AG09319 (cell line): ENCODE measurements at places on chromosomes 16 and 17.

- DNase-seq = peak; percentile 90
Observed at GRCh38 chr16:86854058-86854621, 275.8 kb downstream of the FOXL1 start.

DNA sequence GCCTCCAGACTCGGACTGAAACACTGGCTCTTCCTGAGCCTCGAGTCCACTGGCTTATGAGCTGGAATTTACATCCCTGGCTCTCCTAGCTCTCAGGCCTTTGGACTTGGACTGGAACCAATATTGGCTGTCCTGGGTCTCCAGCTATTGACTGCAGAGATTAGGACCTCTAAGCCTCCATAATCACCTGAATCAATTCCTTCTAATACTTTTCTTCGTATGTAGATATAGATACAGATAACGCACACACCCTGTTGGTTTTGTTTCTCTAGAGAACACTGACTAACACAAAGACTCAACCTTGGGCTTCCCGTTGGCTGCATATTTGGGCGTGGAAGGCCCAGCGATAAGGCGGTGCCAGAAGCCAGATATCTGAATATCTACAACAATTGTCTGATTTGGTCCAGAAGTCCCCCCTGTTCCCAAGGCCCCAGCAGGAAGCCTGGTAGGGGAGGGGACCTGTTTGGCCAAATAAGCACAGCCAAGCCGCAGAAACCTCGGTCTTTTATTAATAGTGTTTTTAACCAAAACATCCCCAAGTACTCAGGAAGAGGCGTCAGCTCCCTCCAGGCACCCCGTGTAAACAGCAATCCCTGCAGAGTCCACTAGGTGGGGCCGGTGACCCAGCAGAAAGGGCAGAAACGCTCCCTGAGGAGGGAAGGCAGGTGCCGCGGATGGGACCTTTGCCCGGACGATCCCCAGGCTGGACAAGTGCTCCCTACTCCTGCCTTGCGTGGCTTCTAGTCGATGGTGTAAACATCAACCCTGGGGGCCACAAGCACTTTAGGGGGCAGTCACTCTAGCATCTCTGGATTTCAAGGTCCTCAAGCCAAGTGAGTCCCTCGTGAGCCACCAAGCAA is 57.0 kb downstream of the ABR start:
- DNase-seq = no peak

- DNase-seq = no peak
Observed at GRCh38 chr17:17380145-17380925, 77.2 kb downstream of the NT5M start.

GRCh38 chr16:23950291-23950894 is 114.6 kb downstream of the PRKCB start:
- DNase-seq = no peak

- DNase-seq = no peak
Observed at GRCh38 chr17:73584049-73584448, 60.2 kb downstream of the SDK2 start.

- DNase-seq = no peak
Observed at GRCh38 chr16:81626181-81626674, 152.9 kb upstream of the PLCG2 start.

GRCh38 chr17:41340494-41340893 is 10.1 kb downstream of the KRT33A start:
- no peak for DNase-seq

DNA sequence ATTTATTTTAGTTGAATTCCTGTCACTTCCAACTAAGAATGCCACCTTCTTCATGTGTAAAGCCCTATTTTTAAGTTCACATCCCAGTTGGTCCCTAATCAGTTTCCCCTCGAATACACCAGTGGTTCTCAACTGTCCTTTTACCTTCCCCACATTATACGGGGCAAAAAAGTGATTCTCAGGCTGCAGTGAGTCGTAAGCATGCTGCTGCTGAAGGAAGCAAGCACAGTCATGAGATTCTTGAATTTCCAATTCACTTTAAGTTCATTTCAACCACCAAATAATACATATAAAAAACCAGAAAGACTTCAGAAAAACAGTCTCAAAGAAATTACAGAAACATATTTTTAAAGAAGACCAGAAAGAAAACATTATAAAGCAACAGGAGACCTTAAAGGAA is 47.9 kb downstream of the UBE2G1 start:
- no peak for DNase-seq

DNA sequence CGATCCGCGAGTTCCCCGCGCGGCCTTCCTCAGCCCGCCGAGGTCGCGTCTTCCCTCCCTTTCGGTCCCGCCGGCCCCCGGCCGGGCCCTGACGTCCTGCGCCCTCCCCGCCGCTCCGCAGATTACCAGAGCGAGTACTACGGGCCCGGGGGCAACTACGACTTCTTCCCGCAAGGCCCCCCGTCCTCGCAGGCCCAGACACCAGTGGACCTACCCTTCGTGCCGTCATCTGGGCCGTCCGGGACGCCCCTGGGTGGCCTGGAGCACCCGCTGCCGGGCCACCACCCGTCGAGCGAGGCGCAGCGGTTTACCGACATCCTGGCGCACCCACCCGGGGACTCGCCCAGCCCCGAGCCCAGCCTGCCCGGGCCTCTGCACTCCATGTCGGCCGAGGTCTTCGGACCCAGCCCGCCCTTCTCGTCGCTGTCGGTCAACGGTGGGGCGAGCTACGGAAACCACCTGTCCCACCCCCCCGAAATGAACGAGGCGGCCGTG is 5.4 kb downstream of the LHX1 start:
- no peak for DNase-seq

GRCh38 chr16:50360033-50360778 is 8.6 kb downstream of the BRD7 start:
- DNase-seq = no peak

- DNase-seq = no peak
Observed at GRCh38 chr16:84931506-84931905, 79.8 kb downstream of the ZDHHC7 start.

- DNase-seq = no peak
Observed at GRCh38 chr16:6988846-6989245, 343.8 kb upstream of the RBFOX1 start.

DNA sequence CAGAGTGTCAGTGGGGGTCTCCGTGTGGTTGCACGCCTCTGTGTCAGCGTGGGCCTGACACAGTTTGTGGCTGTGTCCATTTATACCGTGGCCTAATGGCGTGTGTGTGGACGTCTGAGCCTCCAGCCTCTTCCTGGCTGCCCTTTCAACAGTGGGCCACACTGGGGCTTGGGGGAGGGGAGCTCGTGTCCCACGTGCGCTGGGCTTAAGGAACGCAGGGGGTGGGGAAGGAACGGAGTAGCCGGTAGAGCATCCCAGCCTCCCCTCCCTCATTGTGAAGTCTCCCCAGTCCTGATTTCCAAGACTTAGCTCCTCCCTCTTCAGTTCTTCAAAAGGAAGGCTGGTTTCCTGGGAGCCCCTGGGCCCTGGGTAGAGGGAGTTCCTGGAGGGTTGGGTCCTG is 9.5 kb upstream of the HES7 start:
- DNase-seq = no peak

DNA sequence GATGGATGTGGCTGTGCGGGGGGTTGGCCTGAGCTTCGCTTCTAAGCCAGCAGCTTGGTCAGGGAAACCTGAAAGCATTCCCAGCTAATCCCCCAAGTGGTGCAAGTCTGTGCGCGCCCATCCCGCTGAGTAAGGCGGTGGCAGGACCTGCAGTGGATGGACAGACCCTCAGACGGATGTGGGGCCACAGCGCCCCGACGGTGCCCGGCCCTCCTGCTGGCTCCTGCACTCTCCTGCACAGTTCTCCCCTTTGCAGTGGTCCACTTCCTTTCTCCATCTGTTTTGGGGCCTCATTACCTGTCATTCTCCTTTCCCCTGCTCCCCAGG is 2.3 kb downstream of the ATP2A1 start:
- DNase-seq = no peak

- DNase-seq = no peak
Observed at GRCh38 chr17:973053-973452, 6.5 kb downstream of the NXN start.

GRCh38 chr17:51419476-51419875 is 159.1 kb downstream of the UTP18 start:
- DNase-seq = no peak

GRCh38 chr16:81600275-81600674 is 155.7 kb downstream of the CMIP start:
- no peak for DNase-seq

DNA sequence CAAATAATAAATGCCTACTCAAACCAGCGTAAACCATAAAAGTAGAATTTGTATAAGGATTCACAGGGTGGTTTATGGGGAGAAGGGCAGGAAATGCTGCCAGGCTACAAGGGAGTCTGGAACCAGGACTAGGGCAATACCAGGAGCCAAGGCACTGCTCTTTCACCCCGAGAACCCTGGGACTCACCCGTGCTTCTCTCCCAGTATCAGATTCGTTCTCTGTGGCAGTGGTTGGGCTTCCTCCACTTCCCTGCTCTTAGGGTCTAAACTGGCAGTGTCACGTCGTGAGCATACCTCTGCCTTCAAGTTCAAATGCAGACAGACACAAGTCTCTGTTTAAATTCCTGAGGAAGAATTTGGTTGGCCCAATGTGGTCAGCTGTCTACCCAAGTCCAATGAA is 49.3 kb downstream of the PRKCA start:
- no peak for DNase-seq

GRCh38 chr17:2933606-2934005 is 129.8 kb downstream of the OR1D5 start:
- DNase-seq = no peak

- no peak for DNase-seq
Observed at GRCh38 chr17:13642188-13642587, 40.5 kb upstream of the HS3ST3A1 start.

- no peak for DNase-seq
Observed at GRCh38 chr17:10702574-10702973, 5.2 kb downstream of the ADPRM start.

- DNase-seq = no peak
Observed at GRCh38 chr16:9033125-9033830, 58.2 kb upstream of the HAPSTR1 start.

GRCh38 chr16:66231452-66232160 is 134.9 kb upstream of the CDH5 start:
- DNase-seq = no peak
